ENCODE measurements at places on chromosomes 4 and X.
A peak's percentile ranks its signal among the peaks of the same experiment; 100 is the strongest.

DNA sequence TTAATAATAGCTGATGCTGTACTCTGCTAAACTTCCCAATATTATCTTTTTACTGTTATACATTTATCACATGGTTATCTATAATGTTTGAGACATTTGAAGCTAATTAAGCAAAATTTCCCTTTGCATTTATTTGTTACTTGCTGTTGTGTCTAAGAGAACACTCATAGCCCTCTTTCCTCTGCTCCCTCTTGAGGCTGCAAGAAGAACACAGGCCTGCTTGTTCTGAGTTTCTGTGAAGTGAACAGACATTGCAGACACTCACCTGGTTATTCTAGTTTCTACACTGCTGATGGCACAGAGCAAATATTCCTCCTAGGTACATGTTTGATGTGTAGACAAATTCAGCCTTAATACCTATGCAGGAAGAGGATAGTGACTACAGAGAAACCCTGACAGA lies 367.8 kb downstream of the GASK1B start:
- DNase-seq: no peak

- DNase-seq: no peak
These were observed 21.0 kb upstream of the ANXA5 start for GRCh38 chr4:121717680-121718237.

- no peak for DNase-seq
These were observed 4.1 kb downstream of the STK32B start for GRCh38 chr4:5055411-5055810.

GRCh38 chr4:8401665-8402064 lies 38.9 kb downstream of the ACOX3 start:
- no peak for DNase-seq

GRCh38 chr4:113445286-113445685 lies 316.3 kb downstream of the CAMK2D start:
- no peak for DNase-seq

- peak; percentile 54 for DNase-seq
These were observed 3.1 kb downstream of the PDGFC start for GRCh38 chr4:156968479-156968984.

DNA sequence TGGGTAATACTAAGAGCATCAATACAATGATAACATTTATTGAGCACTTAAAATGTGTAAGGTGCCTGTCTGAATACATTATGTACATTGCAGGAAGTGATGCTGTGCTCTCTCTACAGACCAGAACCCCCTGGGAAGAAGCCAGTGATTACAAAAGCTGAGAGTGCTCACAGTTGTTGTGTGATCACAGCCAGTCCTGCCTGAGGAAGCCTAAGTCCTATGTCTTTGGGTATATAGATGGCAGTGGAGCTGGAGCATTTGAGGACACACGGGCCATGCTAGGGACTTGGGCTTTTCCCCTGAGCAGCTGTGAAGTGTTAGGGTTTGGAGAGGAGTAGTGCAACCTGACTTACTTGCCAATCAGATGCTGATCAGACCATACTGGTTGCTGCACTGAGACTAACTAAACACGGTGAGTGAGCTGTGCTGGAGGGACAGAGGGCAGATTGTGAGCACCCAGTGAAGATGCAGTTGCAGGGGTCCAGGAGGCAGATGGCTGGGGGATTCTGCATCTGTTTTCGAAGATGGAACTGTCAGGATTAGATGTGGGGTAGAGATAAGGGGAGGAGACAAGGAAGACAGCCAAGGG lies 60.8 kb upstream of the TBC1D14 start:
- DNase-seq: no peak

DNA sequence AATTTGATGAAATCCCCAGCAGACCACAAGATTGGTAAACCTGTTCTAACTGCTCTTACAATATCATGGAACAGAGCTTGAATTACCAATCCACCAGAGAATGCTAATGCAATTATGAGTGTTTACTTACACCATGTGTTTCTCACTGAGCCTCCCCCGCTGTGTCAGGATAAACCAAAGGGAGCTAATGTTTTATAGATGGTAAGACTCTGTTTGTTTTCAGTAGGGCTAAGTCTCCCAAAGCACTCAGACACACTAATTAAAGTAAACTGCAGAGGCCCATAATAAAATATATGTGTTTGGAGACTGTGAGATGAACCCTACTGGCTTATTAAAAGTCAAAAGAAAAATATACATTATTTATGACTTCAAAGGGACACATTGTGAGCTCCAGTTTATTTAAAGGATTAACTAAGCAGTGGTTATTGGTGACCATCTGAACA lies 261.7 kb upstream of the FAM241A start:
- no peak for DNase-seq

DNA sequence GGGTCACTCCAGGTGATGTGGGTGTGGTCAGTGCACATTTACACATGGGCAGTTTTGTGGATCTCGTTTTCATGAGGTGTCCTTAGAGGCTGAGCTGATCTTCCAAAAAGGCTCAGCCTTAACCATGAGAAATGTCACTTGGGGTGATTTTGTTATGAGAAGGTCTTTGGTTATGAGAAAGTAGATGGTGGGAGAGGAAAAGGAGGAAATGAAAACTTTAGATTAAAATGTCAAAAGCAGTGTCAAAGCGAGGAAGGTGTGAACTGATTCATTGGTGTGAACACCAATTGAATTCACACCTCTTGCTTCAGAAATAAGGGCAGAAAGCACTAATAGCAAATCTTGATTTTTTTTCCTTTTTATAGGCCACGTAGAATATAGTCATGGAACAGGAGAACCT lies 100.2 kb upstream of the ANXA3 start:
- no peak for DNase-seq

DNA sequence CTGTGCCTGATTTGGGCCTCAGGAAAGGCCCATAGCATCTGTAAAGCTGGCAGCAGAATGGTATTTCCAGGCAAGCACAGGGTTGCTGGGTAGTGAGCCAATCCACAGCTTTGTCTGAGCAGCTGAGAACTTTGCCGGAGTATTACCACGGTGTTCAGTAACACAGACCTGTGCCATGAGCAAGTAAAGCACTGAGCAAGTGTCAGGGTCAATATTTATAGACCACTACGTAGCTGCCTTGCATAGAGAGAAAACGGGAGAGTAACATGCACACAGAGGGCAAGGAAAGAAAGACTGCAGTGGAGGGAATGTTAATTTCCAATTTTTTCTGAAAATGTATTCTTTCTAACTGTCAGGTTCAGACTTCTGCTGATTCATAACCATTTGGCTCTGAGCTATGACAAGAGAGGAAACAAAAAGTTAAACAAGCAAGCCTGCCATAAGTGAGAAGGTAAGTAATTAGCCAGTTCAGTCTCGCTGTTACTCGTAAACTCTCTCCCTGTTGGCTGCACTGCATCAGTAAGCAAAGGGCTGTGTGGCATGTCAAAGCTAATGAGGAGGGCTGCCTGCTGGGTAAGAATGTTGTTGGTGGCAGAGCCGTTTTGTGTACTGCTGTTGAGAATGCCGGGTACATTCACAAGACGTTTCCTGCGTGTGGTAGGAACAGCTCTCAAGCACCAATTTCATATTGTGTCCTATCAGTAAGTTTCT lies 238.1 kb downstream of the BMPR1B start:
- DNase-seq: peak; percentile 74
